ENCODE measurements at places on chromosomes 5 and 9.

- DNase-seq = peak; percentile 50
These were observed 28.4 kb downstream of the TIMD4 start for GRCh38 chr5:156934450-156935211.

DNA sequence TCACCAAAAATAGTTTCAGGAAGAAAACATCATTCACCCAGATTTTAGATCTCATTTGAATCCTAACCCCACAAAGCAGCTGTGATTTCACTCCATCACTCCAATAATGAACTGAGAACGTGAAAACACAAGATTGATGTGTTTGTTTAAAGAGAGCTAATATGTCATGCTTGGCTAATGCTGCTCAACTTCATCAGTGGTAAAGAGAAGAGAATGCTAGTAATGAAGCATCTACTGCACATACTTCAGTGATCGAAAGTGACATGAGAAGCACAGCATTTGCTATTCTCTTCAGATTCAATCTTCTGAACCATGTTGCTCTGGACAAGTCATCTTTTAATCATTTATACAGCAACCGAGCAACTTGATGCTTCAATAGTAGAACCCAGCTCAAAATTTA lies 874.7 kb downstream of the EFNA5 start:
- DNase-seq = no peak

GRCh38 chr9:95007226-95007869 lies 280.8 kb downstream of the AOPEP start:
- DNase-seq = no peak

DNA sequence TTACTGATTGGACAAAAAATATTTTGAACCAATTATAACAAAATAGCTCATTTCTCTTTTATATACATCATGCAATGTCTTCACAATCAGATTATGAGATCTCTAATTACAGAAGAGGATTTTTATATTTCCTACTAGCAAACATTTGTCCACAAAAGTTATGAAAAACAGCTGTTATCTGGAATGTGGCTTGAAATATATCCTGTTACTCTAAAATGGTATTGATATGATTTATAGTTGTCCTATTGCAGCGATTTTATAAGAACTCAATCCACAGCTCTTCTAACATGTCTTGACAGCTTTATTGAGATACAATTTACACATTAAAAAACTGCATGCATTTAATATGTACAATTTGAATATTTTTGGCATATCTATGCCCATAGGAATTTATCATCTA lies 779.9 kb upstream of the ACO1 start:
- no peak for DNase-seq

GRCh38 chr9:127154390-127155191 lies 32.2 kb upstream of the ANGPTL2 start:
- peak; percentile 77 for DNase-seq

DNA sequence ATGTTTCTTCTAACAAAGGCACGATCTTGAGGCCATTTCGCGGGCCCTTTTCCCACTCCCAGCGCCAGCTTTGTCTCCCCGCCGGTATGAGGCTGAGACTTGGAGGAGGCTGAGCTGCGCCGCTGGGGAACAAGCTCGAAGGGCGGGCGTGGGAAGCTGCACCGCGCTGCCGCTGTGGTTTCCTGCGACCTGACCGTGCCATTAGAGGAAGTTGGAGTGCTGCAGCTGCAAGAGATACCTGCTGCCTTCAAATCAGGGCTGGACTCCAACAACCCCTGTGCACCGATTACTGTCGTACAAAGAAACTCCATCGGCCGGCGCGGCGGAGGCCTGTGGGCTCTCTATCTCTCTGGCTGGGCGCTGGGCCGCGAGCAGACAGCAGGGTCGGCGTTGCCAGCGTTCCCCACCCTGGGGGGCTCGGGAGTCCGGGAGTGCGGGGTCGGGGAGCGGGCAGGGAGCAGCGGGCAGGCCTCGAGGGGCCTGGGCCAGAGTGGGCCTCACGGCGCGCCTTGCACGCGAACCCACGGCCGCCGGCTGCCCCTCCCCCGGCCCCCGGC lies 1.3 kb upstream of the ERBIN start:
- DNase-seq = peak; percentile 83

GRCh38 chr9:98632839-98633238 lies 75.9 kb downstream of the GABBR2 start:
- no peak for DNase-seq

Data from midbrain (tissue), 1 donor.